ENCODE measurements at places on chromosomes 5 and 9. TPM values are rescaled to one million over a fixed set of nuclear protein-coding genes. Genes with fewer than 3 reads are reported as not detected.

Gene GABRA1
- not detected for total RNA-seq

Gene GRXCR2
- total RNA-seq = not detected

Gene DDX4
- 0.05 TPM for total RNA-seq

Gene MED7
- 15.2 TPM for total RNA-seq

Gene KIF20A
- total RNA-seq = 38.7 TPM

Measured in A549 treated with dexamethasone at 1 μM for 4 hours (cell line).